Activated naive CD8-positive, alpha-beta T cell treated with anti-CD3 and anti-CD28 coated beads, Interleukin-2, amount 10 ng/mL, durations not matched to agents 7 days and 5 days (primary cell): ENCODE measurements at places on chromosomes 3 and 15.

- no peak for DNase-seq
Observed at GRCh38 chr15:100073982-100074381, 267.8 kb downstream of the ADAMTS17 start.

DNA sequence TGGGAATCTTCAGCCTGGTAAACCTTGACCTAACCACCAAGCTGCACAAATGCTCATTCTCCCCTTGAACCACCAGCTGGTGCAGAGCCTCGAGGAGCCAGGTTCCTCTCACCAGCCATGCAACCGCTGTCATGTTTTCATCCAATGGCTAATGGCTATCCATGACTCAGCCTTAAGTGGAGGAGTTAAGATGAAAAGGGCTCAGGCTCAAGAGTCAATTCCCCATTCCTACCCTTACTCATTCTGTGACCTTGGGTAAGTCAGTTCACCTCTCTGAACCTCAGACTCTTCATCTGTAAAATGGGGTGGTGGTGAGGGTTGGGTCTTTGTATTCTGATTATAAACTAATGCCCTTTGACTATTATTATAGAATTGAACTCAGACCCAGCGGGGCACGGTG lies 515.6 kb downstream of the SHQ1 start:
- DNase-seq = no peak

DNA sequence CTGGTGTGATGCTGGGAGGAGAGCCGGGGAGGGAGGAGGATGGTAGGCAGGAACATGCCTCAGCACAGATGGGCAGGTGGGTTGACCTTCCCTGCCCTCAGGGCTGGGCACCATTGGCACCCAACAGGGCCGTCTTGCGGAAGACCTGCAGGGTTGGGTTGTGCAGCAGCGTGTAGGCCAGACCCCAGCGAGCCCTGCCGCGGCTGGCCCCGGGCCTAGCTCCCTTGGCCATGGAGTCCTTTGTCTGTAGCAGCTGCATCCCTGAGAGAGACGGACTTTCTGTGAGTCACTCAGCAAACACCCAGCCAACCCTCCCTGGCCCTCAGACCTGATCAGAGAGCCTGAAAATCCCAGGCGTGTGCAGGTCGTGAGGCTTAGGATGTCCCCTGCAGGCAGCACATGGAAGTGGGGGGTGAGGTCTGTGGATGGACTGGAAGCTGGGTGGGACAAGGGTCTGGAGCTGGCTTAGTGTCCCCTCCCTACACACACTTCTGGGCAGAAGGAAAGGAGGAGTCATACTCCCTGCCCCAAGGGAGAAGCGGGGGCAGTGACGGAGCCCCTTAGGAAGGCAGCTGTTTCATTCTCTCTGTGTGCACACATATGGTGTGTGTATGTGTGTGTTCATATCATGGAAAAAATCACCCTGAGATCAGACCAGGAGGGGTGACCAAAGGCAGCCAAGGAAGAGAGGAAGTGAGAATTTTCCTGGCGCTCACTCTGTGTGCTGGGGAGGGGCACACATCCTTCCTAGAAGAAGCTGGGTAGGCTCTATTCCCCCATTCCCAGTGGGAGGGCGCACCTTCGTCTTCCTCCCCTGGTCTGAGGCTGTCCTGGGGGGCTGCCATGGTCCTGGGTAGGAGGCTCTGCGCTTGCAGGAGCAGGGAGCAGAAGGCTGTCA lies 6.7 kb downstream of the ISLR start:
- DNase-seq = no peak

DNA sequence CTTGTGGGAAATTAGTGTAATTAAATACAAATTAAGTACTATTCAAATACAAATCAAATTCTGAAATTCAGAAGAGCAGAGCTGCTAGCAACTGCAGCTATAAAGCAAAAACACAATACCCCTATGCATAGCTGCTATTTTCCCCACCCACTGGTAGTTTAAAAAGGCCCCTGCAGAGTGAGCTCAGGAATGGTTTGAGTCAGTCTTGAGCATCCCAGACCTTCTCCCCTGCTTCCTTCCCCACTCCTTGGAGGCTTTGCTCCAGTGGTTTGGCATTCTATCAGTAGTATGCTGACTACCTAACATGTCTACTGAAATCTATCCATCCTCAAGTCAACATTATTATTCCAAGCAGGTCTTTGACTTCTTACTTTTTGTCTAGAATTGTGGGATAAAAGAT lies 53.0 kb downstream of the EFHB start:
- no peak for DNase-seq

- DNase-seq = no peak
Observed at GRCh38 chr15:36372968-36373367, 206.5 kb upstream of the CDIN1 start.

GRCh38 chr3:78347176-78347575 lies 1307.3 kb downstream of the ROBO2 start:
- no peak for DNase-seq

DNA sequence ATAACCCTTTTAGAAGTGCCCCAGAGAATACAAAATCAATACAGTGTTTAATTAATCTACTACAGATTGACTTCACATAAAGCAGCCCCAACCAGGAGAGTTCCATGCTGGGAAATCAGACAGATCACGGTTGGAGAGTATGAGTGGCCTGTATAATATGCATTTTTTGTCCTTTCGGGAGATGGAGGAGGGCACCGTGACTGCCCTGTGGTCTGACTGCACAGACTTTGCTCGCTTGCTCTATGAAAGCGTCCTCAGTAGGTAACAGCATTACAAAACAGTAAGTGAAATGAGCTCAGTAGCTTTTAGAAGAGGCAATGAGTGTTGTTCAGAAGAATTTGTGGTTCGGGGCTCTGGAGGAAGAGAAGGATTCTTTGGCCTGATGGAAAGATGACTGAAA lies 34.2 kb upstream of the SKIL start:
- DNase-seq = no peak

DNA sequence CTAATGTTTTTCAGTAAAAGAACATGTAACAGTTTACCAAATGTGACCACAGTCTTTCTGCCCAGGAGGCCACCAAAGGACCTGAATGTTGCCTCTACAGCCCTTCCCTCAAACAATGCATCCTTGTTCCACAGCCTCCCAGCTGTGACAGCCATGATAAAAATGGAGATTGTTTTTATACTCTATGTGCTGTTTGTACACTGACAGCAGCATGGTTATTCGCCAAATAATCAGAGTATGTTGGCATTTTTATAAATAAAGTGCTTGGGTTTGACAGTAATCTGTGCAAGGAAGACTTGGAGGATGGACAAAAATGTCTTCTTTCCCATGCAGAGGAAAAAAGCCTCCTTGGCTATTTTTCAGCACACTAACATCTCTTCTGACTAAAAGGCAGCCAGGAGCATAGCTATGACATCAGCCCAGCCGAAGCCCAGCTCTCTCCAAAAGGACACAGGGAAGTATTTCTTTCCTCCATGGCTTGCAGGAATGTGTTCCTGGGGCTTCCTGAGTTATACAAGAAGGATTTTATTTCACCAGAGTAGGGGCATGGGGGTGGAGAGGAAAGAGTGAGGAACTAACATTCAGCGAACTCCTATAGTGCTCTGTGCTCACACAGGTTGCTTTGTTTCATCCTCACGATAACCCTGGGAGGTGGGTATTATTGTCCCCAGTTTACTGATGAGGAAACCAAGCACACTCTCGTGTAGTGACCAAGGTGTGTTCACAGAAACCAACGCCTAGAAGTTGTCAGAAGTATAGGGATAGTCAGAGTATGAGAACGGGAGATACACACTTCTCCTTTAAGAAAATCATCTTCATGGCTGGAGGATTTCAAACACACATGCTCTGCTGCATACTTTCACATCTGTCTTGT lies 339.7 kb downstream of the MECOM start:
- DNase-seq = no peak

- DNase-seq = no peak
Observed at GRCh38 chr15:82021992-82022391, 23.8 kb downstream of the MEX3B start.

DNA sequence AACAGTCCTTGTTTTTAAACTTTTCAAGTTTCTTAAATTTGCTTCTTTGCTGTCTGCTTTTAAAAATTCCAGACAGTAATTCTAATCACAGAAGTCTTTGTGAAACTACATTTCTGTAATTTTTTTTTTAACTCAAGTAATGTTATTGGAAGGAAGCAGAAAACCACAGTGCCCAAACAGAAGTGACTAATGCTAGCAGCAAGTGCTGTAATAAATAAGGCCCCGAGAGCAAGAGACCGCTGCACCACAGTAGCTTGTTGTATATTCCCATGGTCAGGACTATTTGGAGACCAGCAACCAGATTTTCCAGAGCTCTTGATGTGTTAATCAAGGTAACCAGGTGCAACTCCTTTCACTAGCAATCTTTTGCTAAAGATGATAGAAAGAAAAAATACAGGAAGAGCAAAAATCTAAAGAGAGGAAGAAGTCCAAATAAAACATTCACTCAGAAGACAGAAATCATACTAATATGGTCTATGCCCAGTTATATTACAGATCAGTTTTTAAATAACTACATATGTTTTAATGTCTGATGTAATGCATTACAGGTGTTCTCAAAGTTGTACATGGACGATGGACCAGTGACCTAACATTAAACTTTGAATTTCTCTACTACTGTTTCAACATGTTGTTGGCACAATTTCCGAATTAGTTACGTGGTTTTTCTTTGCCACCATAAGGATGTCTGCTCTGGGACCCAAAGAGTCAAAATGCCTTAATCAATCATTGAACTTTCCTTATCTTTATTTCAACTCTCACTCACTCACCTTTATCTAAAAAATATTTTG lies 36.4 kb downstream of the WWTR1 start:
- DNase-seq = no peak

GRCh38 chr15:89556413-89557262 lies 18.6 kb upstream of the TICRR start:
- DNase-seq = no peak
